ENCODE measurements at places on chromosomes 2 and 18.

DNA sequence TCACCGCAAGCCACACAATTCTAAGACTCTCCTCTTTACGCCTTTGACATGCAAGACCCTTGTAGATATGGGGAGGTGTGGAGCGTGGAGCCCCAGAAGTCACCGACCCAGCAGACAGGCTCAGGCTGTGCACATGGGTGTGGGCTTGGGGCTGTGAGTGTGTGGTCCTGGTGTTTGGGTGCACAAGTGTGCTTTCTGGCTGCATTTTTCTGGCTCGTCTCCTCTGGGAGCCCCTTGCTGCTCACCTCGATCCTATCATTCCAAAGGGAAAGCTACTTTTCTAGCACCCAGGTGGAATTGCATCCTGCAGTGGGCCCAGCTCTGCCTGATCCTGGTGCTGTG, 143.0 kb downstream of the ACOXL start:
- DNase-seq = no peak

DNA sequence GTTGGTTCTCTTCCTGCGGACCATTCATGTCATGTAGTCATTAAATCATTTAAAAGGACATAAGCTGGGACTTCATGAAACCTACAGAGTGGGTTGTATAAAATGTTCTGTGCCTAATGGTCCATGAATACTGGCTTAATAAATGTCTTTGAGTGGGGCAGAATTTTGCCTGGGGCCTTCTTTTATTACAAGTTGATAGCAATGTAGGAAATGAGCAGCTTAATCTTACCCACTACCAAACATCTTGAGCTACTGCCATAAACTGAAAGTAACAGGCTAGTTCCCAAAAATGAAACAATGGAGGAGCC, 130.9 kb downstream of the TMEM17 start:
- DNase-seq = no peak

- no peak for DNase-seq
These were observed 360.8 kb downstream of the SOCS6 start for GRCh38 chr18:70649683-70650082.

DNA sequence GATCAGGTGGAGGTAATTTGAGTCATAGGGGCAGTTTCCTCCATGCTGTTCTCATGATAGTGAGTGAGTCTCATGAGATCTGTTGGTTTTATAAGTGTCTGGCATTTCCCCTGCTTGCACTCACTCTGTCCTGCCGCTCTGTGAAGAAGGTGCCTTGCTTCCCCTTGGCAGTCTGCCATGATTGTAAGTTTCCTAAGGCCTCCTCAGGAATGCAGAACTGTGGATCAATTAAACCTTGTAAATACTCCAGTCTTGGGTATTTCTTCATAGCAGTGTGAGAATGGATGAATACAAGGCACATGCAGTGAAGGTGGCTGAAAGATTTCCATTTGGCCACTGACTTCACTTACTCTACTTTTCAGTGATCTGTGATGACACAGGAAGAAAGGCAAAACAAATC, 133.7 kb downstream of the SH3BP4 start:
- DNase-seq = no peak

GRCh38 chr18:35155398-35156117, 85.3 kb upstream of the ZNF397 start:
- DNase-seq = peak; percentile 41

GRCh38 chr2:39542523-39542922, 105.4 kb upstream of the MAP4K3 start:
- DNase-seq = no peak

- peak; percentile 56 for DNase-seq
These were observed 431.2 kb downstream of the LPIN1 start for GRCh38 chr2:12177455-12178288.

- DNase-seq = no peak
These were observed 68.6 kb upstream of the PELI1 start for GRCh38 chr2:64212801-64213321.

All from AG20443 (cell line).